NCI-H446 (cell line): ENCODE measurements at places on chromosomes 4 and X.
A peak's percentile ranks its signal among the peaks of the same experiment; 100 is the strongest.

DNA sequence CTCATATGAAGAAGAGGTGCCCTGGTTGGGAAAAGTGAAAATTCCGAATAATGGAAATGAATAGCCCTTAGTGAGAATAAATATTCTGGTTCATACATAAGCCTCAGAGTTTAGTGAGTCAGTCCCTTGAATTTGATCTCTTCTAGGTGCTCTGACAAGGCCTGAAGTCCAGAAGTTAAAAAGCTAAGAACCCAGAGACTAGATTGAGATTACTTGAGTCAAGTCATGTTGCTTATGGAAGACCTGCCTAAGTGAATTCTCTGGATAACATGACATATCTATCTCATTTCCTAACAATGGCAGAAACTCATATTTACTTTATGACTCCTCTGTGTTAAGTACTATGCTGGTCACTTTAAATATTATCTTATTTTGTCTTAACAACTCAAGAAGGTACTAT is 10.5 kb upstream of the PRSS48 start:
- DNase-seq: no peak

- DNase-seq: no peak
Observed at GRCh38 chr4:185585211-185585610, 49.9 kb upstream of the PDLIM3 start.

- no peak for DNase-seq
Observed at GRCh38 chr4:61541459-61541858, 341.3 kb downstream of the ADGRL3 start.

- DNase-seq: peak; percentile 55
Observed at GRCh38 chr4:125741825-125742452, 427.2 kb downstream of the FAT4 start.

- DNase-seq: no peak
Observed at GRCh38 chr4:33255094-33255493, 2534.9 kb downstream of the PCDH7 start.

- DNase-seq: no peak
Observed at GRCh38 chrX:44234116-44234515, 109.4 kb downstream of the EFHC2 start.
